ENCODE measurements at places on chromosomes 6 and 20. TPM values are rescaled to one million over a fixed set of nuclear protein-coding genes. Genes with fewer than 3 reads are reported as not detected.

VSTM2L gene
- polyA plus RNA-seq, result 23.6 TPM

EPPIN gene
- not detected for polyA plus RNA-seq

BIRC7 gene
- not detected for polyA plus RNA-seq

LPA gene
- polyA plus RNA-seq, result not detected

MAP7 gene
- polyA plus RNA-seq, result 5.3 TPM

MATN4 gene
- polyA plus RNA-seq, result not detected

LRRC73 gene
- 6.4 TPM for polyA plus RNA-seq

ALDH5A1 gene
- 25.9 TPM for polyA plus RNA-seq

CALHM6 gene
- polyA plus RNA-seq, result 13.7 TPM

CYP39A1 gene
- 22.6 TPM for polyA plus RNA-seq

GFOD1 gene
- 49.1 TPM for polyA plus RNA-seq

OR2H1 gene
- not detected for polyA plus RNA-seq

STX11 gene
- not detected for polyA plus RNA-seq

TAAR8 gene
- not detected for polyA plus RNA-seq

CENPW gene
- 10.4 TPM for polyA plus RNA-seq

CST5 gene
- polyA plus RNA-seq, result not detected

LCA5 gene
- polyA plus RNA-seq, result 7.2 TPM

FABP7 gene
- polyA plus RNA-seq, result 164 TPM
